ENCODE measurements at places on chromosomes 2 and 18. TPM values are rescaled to one million over a fixed set of nuclear protein-coding genes. Genes with fewer than 3 reads are reported as not detected.

GRCh38 chr2:31151501-31151900, 13.3 kb upstream of the GALNT14 start:
- DNase-seq: no peak

LMAN2L gene
- total RNA-seq: 19.1 TPM

ABCG5 gene
- total RNA-seq: not detected

DNA sequence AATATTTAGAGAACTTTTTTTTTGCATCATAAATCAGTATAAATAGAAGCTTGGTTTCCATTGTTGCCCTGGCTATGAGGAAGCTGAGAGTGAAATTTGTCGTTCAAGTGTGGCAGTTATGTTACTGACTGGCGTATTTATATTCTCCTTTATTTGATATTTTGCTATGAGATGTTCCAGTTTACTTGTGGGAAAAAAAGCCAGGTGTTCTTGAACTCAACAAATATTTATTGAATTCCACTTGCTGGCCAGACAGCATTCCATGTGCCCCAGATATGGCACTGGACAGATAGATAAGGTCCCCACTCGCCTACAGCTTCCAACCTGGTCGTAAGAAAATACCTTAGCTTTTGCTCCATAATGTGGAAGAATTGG, 44.7 kb downstream of the NEDD4L start:
- no peak for DNase-seq

GRCh38 chr2:108820482-108820881, 33.9 kb downstream of the CCDC138 start:
- DNase-seq: no peak

- no peak for DNase-seq
Measured at GRCh38 chr2:238131761-238132462, 6.6 kb upstream of the KLHL30 start.

GRCh38 chr2:120979921-120980320, 244.3 kb downstream of the GLI2 start:
- no peak for DNase-seq

DNA sequence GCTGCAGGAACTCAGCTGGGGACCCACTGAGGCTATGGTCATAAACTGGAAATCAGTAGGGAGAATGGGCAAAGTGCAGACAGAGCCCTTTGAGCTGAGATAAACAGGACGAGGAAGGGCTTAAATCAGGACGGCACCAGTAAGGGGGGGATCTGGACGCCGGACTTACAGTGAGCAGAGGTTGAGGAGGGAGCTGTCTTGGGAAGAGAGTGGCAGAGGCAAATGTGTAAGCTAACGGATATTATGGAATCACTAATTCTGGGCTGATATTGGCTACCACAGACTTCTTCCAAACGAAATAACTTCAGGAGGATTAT, 539 bp downstream of the CYP27A1 start:
- DNase-seq: no peak

Data from ureter (tissue), 1 donor.